PC-3 (cell line): ENCODE measurements at places on chromosomes 7 and 10. TPM values are rescaled to one million over a fixed set of nuclear protein-coding genes. Genes with fewer than 3 reads are reported as not detected.

DNA sequence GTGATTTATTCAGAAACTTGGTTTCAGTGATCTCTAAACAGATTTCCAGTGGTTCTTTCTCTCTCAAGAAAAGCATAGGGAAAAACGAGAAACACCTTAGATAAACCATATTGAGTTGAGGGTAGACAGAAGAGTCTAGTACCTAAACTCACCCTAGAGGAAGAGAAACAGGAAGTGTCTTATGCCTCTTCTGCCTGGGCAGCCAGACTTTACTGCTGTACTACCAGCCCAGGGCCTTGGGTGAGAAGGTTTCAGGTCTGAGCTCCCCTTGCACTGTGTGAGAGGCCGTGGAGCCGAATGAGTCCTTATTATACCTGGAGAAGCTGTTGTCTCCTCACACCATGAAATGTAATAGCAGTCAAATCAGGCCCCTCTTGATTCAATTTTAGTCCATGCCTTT is 18.2 kb downstream of the HIF1AN start:
- H3K4me1 ChIP-seq: no peaks in the 10 kb centered on the region
- no peaks in the 10 kb centered on the region for H3K36me3 ChIP-seq
- DNase-seq: no peak
- no peak overlapping the region for H3K27ac ChIP-seq
- H3K4me3 ChIP-seq: no peak overlapping the region
- H3K27me3 ChIP-seq: no peaks in the 10 kb centered on the region

DNA sequence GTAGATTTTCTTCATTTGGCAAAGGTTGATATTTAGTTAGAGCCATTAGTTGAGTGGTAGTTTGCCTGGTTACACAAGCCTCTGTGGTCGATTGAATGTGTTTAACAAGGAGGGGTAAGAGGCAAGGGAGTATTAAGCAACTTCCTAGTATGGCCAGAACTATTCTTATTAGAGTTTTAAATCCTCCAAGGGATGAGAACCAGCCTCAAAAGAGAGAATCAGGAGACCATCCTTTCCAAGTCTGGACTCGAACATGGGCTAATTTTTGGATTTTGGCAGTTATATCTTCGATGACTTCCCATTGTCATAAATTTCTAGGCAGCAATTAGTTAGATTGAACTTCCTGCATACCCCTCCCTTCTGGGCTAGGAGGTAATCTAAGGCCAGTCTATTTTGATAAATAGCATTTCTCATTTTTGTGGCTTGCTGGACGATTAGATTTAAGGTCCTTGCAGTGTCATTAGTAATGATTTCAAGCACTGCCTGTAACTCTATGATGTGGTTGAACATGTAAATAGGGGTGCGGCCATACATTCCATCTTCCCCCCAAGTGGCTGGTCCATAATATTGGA is 219.5 kb upstream of the KCND2 start:
- H3K4me3 ChIP-seq: no peak overlapping the region
- no peak for DNase-seq
- H3K27ac ChIP-seq: no peak overlapping the region
- peaks cover 20% of the 10 kb centered on the region for H3K4me1 ChIP-seq
- no peaks in the 10 kb centered on the region for H3K36me3 ChIP-seq

GRCh38 chr7:121337398-121337797 is 8.6 kb downstream of the WNT16 start:
- no peak overlapping the region for H3K4me3 ChIP-seq
- H3K36me3 ChIP-seq: no peaks in the 10 kb centered on the region
- peaks cover 39% of the 10 kb centered on the region for H3K27me3 ChIP-seq
- DNase-seq: peak; percentile 56
- no peak overlapping the region for H3K27ac ChIP-seq
- no peaks in the 10 kb centered on the region for H3K4me1 ChIP-seq

GRCh38 chr7:129115676-129116075 is 28.8 kb upstream of the TSPAN33 start:
- H3K4me1 ChIP-seq: no peaks in the 10 kb centered on the region; the same call in 1 of the 2 replicates
- H3K27me3 ChIP-seq: no peaks in the 10 kb centered on the region
- no peak overlapping the region for H3K4me3 ChIP-seq
- no peak for DNase-seq

GRCh38 chr10:22666287-22667092 is 47.9 kb downstream of the PIP4K2A start:
- no peak for DNase-seq
- H3K36me3 ChIP-seq: no peaks in the 10 kb centered on the region
- H3K4me3 ChIP-seq: no peak overlapping the region
- H3K27ac ChIP-seq: no peak overlapping the region
- H3K27me3 ChIP-seq: no peaks in the 10 kb centered on the region
- no peaks in the 10 kb centered on the region for H3K4me1 ChIP-seq

GRCh38 chr10:121113385-121113696 is 262.2 kb downstream of the WDR11 start:
- no peaks in the 10 kb centered on the region for H3K36me3 ChIP-seq
- no peaks in the 10 kb centered on the region for H3K27me3 ChIP-seq
- no peak overlapping the region for H3K4me3 ChIP-seq
- H3K27ac ChIP-seq: no peak overlapping the region

DNA sequence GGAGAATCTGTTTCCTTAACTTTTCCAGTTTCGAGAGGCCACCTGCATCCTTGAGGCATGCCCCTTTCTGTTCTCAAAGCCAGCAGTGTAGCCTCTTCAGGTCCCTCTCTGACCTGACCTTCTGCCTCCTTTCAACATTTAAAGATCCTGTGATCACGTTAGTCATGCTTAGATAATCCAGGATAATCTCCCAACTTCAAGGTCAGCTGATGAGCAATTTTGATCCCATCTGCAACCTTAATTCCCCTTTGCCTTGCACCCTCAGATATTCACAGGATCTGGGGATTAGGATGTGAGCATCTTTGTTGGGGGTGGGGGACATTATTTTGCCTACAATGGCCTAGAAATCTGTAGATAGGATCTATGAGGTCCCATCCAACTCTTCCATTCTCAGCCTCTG is 8.0 kb downstream of the HKDC1 start:
- H3K4me1 ChIP-seq: peaks cover 33% of the 10 kb centered on the region
- no peak overlapping the region for H3K4me3 ChIP-seq
- H3K27ac ChIP-seq: no peak overlapping the region
- H3K36me3 ChIP-seq: no peaks in the 10 kb centered on the region

DNA sequence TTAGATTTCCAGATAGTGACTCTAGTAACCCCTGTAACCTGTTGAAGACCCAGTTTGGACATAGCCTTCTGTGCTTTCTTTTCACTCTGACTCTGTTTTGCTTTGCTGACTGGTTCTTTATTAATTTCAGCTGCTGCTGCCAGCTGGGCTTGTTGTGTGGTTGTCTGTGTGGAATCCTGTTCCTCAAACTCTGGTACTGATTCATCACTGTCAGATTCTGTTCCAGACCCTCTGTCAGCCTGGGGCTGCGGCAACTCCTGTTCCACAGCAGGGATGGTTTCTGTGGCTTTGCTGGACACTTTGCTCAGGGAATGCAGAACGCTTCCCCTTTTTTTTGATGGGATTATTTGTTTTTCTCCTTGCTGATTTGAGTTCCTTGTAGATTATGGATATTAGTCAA is 104.9 kb downstream of the SEC23IP start:
- H3K4me3 ChIP-seq: no peak overlapping the region
- no peak for DNase-seq
- H3K4me1 ChIP-seq: peaks cover 8% of the 10 kb centered on the region; the same call in 1 of the 2 replicates
- H3K36me3 ChIP-seq: no peaks in the 10 kb centered on the region
- H3K27me3 ChIP-seq: no peaks in the 10 kb centered on the region
- no peak overlapping the region for H3K27ac ChIP-seq

GRCh38 chr10:8238986-8239385 is 184.5 kb downstream of the GATA3 start:
- no peak for DNase-seq
- peaks cover 9% of the 10 kb centered on the region; the same call in 1 of the 2 replicates for H3K4me1 ChIP-seq
- no peak overlapping the region for H3K27ac ChIP-seq
- H3K36me3 ChIP-seq: no peaks in the 10 kb centered on the region
- no peaks in the 10 kb centered on the region for H3K27me3 ChIP-seq

GRCh38 chr7:107858280-107858679 is 32.7 kb upstream of the DLD start:
- peaks cover 17% of the 10 kb centered on the region for H3K4me1 ChIP-seq
- no peak overlapping the region for H3K27ac ChIP-seq
- no peaks in the 10 kb centered on the region for H3K27me3 ChIP-seq
- no peak overlapping the region for H3K4me3 ChIP-seq

GRCh38 chr7:92448205-92448747 is 994 bp downstream of the GATAD1 start:
- peak overlapping the region; percentile 93 for H3K4me3 ChIP-seq
- DNase-seq: peak; percentile 51

DNA sequence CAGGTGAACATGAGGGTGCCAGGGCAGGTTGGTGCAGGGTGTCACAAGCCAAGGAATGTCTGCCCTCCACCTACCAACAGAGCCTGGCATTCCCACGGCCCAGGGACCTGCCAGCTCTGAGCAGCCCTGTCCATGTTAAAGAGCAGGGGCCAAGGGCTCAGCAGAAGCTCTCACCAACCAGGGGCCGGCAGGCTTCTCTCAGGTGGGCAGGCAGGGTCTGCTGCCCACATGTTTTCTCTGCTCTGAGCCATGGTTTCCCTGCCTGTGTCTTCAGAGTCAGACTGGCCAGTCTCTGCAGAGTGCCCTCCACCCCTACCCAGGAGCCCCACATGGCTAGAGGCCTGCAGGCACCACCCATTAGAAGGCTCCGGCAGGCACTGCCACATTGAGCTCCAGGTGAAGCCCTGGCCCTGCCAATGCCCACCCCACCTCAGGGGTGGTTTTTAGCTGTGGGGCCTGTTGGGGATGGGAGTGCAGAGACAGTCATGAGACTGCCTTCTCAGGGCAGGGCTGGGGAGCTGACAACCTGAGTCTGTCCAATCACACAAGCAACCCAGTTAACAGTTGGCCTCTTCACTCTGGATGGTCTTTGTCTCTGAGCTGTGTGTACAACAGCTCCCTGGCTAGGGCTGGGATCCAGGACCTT is 135.9 kb downstream of the ARHGAP22 start:
- no peaks in the 10 kb centered on the region for H3K36me3 ChIP-seq
- peaks cover 4% of the 10 kb centered on the region; the same call in 1 of the 2 replicates for H3K27me3 ChIP-seq
- no peak overlapping the region for H3K4me3 ChIP-seq
- H3K27ac ChIP-seq: no peak overlapping the region
- H3K4me1 ChIP-seq: no peaks in the 10 kb centered on the region

GRCh38 chr7:46385662-46386309 is 464.7 kb upstream of the IGFBP3 start:
- no peak overlapping the region for H3K4me3 ChIP-seq
- H3K27me3 ChIP-seq: no peaks in the 10 kb centered on the region
- DNase-seq: peak; percentile 94
- no peaks in the 10 kb centered on the region for H3K36me3 ChIP-seq

DNA sequence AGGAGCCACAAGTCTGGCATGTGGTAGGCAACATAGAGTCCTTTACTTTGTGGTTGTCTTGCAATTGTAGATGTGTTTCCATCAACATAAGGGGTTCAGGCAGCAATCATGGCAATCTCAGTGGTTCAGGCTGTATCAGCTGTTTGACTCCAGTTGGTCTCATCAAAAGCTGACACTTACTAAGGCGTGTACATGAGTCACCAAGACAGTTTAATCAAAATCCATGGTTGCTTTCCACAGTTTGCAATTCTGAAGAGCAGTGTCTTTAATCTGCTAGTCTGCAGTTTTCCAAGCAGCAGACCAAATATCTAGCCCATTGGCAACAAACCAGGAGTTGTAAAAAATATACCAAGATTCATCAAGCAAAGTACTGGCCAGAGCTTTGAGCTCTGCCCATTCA is 210.2 kb downstream of the MDFIC start:
- no peaks in the 10 kb centered on the region for H3K36me3 ChIP-seq
- H3K4me3 ChIP-seq: no peak overlapping the region
- no peaks in the 10 kb centered on the region for H3K27me3 ChIP-seq
- H3K27ac ChIP-seq: no peak overlapping the region

DNA sequence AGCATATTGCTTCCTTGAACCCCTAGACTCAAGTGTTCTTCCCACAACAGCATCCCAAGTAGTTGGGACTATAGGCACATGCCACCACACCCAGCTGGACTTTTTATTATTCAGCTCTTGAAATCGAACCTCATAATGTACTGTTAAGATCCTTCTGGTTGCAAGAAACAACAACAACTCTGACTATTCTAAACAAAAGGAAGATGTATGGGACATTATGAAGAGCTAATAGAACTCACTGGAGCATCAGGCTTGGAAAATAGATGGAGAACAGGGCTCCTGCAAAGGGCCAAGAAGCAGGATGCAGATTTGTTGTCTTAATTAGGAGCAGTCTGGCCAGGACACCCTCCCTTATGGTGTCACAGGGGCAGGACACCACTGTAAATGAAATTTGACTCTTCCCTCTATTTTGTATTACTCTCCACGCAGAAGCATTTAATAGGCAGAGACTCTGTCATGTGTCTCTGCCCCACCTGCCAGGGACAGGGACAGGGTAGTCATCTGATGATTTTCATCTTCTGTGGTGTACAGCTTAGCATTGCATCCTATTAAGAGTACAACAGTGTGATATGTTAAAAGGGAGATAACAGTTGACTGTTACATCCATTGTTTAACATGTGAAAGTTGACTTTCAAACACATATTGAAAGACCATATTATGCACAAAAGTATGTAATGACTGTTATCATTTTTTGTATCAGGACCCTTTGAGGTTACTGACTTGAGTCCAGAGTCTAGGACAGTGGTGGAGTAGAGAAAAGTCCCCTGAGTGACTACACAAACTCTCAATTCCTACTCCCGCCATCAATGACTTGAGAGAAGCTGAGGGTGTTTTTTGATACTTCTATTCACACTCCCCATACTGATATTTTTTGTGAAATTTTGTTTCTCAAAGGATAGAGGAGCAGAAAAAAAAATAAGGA is 157.3 kb downstream of the LRRC4 start:
- no peak overlapping the region for H3K4me3 ChIP-seq
- H3K4me1 ChIP-seq: no peaks in the 10 kb centered on the region
- DNase-seq: no peak
- H3K36me3 ChIP-seq: no peaks in the 10 kb centered on the region; the same call in 1 of the 2 replicates

DNA sequence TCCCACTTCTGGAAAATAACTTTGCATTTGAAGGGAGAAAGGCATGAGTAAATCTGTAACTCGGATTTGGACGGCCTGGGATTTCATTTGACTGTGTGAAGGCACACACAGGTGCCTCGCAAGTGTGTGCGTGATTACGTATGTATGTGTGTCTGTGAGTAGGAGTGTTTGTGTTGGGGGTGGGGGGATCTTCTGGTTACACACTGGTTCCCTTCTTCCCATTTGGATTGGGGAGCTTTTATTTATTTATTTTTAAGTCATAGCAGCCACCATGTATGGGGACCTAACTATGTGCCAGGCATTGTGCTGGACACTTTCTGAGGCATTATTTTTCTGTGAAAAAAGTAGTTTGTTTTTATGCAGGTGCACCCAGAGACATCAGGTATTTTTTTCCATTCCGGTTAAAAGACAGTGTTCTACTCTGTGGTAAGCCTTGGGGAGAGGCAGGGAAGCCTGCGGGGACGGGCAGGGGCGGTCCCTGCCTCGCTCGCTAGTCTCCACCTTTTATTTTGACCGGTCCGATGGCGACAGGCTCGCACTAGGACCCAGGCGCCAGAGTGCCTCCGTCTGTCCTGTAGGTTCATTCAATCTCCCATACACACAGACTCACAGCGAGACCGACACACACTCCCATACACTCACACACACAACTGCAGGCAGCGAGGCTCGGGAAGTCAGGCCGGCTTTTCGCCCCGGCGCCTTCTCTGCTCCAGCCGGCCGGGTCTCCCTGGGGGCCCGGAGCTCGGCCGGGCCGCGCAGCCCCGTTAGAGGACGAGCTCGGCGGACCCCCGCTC is at the start of gene MXI1:
TSS of gene MXI1 (plus strand) at position 595 of the 794 bp plus-strand sequence. CDS start 204 bp downstream, outside the sequence.
- DNase-seq: peak; percentile 68
- no peaks in the 10 kb centered on the region for H3K36me3 ChIP-seq
- peak within 1 kb of the TSS; percentile 95 for H3K4me3 ChIP-seq
- H3K27me3 ChIP-seq: no peaks in the 10 kb centered on the region

Gene EPHA1
- total RNA-seq: 43.9 and 46.4 TPM in 2 replicates

Gene CNPY1
- total RNA-seq: not detected in 2 replicates

Gene GIMAP2
- not detected in 2 replicates for total RNA-seq

Gene TMEM176B
- not detected in 2 replicates for total RNA-seq

Gene FFAR4
- total RNA-seq: 1.5 TPM in 2 replicates

Gene OR6V1
- not detected in 2 replicates for total RNA-seq
